ENCODE measurements at places on chromosomes 11 and 22. TPM values are rescaled to one million over a fixed set of nuclear protein-coding genes. Genes with fewer than 3 reads are reported as not detected.

GRCh38 chr11:93221539-93221938 lies 23.7 kb upstream of the SLC36A4 start:
- DNase-seq: no peak

The OR51L1 gene
- not detected for polyA plus RNA-seq

The OR4C46 gene
- not detected for polyA plus RNA-seq

GRCh38 chr11:122205036-122205435 lies 89.0 kb upstream of the BLID start:
- DNase-seq: no peak

- DNase-seq: no peak
Measured at GRCh38 chr11:2520736-2521035, 75.9 kb downstream of the KCNQ1 start.

GRCh38 chr22:36986242-36986821 lies 32.9 kb downstream of the TST start:
- no peak for DNase-seq

DNA sequence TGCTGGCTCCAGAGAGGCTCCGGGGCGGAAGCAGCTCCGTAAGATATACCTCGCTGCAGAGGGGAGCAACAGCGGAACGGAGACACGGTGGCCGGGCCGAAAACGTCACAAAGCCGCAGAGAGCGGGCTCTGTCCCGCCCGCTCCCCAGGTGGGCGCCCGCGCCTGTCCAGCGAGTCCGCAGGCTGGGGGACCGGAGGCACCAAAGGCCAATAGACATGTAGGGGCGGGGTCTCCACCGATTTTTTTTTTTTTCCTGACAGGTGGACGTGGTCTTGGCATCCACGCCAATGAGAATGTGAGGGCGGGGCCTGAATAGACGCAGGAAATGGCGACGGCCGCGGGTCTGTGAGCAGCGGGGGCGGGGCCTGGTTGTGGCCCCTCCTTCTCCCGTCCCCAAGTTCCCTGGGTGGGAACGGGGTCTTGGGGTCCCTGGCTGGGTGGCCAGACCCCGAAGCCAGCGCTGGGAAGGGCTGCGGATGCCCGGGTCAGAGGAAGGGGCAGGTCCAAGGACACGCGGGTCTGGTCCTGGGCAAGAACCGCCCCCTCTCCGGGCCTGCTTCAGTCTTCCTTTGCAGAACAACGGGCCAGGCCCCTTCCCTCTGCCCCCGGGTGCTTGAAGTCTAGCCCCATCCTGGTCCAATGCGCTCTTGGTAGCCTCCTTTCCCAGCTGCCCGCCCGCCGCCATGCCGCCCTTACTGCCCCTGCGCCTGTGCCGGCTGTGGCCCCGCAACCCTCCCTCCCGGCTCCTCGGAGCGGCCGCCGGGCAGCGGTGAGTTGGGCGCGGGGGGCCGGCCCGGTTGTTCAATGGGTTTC lies at the start of gene DNAJC4:
TSS of gene DNAJC4 (plus strand) at position 378 of the 814 bp plus-strand sequence. CDS start at position 685, 307 bp downstream.
- peak; percentile 92 for DNase-seq

DNA sequence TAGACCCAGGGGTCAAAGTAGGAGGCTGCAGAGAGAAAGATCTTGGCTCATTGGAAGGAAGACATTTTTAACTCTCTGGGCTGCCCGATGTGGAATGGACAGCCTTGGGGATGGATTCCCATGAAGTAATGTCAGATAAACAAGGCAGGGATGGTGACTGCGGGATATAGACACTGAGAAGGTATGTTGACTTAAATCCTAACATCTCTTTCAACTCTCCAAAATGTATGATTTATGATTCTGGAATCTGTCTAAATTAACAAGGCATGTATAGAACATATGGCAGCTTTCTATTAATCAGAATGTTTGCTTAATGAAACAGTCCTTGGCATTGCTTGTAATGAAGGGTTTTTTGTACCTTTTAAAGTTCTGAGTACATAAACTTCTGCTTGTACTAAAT lies 56.1 kb upstream of the VSTM5 start:
- no peak for DNase-seq

The HOATZ gene
- polyA plus RNA-seq: not detected

The SCN4B gene
- polyA plus RNA-seq: 0.50 TPM

GRCh38 chr11:69950120-69950519 lies 128.0 kb upstream of the ANO1 start:
- no peak for DNase-seq

GRCh38 chr11:11451501-11452005 lies 98.5 kb upstream of the CSNK2A3 start:
- no peak for DNase-seq

DNA sequence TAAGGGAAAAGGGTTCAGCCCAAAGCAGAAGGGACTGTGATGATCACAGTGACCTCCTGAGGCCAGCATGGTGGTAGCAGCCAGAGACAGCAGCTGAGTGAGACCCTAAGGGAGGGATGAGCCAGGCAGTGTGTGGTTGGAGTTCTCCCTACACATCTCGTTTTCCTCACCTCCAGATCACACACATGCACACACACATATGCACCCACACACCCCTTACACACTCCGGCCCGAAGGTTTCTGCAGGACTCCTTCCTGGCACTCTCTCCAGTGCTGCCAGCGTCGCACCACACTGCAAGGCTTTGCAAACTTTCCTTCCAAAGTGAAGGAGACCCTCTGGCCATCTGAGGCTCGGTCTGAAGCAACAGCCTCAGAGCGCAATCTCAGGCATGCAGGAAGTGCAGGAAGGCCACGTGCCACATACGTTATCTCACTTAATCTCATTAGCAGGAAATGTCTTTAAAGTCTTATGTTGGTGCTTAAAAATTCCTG lies 26.9 kb upstream of the TP53I11 start:
- no peak for DNase-seq

DNA sequence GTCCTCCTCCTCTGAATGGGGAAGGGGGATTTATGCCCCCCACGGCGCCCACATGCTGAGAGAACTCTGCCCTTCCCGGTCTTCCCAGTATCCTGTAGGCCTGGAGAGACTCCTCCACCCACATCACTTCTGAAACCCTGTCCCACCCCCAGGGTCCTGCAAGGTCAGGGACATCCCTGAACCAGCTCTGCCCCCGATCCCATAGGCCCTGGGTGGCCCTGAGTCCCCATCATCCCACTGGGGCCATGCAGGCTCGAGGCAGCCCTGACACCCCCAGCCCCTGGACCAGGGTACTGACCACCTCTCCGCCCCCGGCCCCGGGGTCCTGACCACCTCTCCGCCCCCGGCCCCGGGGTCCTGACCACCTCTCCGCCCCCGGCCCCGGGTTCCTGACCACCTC lies 11.7 kb downstream of the B4GALNT4 start:
- no peak for DNase-seq

GRCh38 chr11:79942090-79942489 lies 501.3 kb upstream of the TENM4 start:
- no peak for DNase-seq

- no peak for DNase-seq
Measured at GRCh38 chr22:28480000-28480715, 199.5 kb downstream of the TTC28 start.

- DNase-seq: no peak
Measured at GRCh38 chr22:27019827-27020226, 362.4 kb downstream of the MIAT start.

DNA sequence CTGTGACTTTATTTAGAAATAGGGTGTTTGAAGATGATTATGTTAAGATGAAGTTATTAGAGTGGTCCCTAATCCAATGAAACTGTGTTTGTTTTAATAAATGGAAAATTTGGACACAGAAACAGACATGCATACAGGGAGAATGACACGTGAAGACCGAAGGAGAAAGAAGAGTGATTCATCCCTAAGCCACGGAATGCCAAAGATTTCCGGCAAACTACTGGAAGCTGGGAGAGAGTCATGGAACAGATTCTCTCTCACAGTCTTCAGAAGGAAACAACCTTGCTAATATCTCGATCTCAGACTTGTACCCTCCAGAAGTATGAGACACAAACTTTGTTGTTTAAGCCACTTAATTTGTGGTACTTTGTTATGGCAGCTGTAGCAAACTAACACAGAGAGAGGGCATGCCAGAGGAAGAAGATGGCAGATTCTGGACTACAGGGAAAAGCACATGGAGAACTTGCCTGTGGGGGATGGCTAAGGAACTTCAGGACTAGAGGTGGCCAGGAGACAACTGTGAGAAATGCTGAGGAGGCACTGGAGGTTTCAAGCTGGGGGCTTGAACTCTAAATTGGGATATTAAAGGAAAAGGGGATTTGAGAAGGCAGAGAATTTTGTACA lies 733.5 kb upstream of the CCDC90B start:
- DNase-seq: no peak

DNA sequence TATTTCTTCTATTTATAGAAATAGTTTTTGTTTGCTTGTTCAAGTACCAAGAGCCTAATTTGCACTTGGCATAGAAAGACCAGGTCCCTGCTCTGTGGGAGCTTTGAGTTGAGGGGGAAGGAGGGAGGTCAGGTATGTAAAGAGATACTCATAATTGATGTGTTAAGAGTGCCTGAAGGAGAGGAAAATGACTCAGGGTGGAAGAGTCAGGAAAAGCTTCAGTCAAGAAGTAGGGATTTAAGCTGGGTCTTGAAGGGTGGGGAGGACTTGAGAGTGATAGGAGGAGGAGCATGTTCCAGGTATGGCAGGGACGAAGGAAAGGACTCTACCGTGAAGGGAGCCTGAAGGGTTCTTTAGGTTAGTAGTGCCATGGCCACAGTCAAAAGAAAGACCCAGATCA lies 9.0 kb downstream of the RBX1 start:
- no peak for DNase-seq

DNA sequence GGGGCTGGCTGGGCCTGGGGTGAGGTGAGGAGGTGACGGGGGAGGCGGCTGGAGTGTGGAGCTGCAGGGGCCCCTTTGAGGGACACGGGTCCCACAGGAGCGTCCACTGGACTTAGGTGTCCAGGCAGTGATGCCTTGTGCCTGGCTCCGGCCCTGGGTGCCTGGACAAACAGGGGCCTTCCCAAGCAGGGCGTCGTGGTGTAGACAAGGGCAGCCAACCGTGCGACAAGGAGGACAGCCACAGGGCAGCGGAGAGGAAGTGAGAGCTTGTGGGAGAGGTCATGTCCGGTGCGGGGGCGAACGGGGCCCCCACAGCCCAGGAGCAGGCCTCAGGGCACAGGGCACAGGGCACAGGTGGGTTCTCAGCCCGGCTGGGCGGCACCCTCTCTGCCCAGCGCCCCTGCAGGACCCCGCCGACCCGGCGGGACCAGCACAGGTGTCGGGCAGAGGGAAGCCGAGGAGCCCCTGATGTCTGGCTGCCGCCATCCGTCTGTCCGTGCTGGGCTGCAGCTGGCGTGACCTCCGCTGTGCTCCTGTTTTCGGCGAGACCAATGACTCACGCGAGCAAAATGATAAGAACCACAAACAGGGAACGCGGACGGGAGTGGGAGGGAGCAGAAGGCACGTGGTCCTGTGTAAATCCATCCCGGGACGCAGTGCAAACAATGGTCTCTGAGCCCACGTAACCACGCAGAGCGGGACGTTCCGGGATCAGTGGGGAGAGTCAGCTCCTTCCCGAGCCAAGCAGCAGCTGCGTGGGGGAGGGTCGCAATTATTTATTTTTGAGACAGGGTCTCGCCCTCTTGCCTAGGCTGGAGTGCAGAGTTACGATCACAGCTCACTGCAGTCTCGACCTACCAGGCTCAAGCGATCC lies 49.1 kb upstream of the A4GALT start:
- DNase-seq: peak; percentile 86

DNA sequence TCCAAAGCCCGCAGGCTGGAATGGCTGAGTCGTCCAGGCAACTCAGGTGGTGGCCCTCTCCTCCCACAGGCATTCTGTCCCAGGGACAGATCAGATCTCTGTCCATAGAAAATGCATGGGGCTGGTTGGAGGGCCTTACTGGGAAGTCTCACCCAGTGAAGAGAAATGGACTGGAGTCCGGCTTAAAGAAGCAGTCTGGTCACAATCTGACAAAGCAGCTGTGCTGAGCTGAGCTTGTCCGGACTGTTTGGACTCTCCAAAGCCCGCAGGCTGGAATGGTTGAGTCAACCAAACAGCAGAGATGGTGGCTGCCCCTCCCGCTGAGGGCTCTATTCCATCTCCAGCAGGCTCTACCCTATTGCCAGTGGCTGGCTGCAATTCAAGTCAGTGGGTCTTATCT lies 14.4 kb upstream of the DEPDC7 start:
- no peak for DNase-seq

The STK33 gene
- polyA plus RNA-seq: 11.9 TPM

DNA sequence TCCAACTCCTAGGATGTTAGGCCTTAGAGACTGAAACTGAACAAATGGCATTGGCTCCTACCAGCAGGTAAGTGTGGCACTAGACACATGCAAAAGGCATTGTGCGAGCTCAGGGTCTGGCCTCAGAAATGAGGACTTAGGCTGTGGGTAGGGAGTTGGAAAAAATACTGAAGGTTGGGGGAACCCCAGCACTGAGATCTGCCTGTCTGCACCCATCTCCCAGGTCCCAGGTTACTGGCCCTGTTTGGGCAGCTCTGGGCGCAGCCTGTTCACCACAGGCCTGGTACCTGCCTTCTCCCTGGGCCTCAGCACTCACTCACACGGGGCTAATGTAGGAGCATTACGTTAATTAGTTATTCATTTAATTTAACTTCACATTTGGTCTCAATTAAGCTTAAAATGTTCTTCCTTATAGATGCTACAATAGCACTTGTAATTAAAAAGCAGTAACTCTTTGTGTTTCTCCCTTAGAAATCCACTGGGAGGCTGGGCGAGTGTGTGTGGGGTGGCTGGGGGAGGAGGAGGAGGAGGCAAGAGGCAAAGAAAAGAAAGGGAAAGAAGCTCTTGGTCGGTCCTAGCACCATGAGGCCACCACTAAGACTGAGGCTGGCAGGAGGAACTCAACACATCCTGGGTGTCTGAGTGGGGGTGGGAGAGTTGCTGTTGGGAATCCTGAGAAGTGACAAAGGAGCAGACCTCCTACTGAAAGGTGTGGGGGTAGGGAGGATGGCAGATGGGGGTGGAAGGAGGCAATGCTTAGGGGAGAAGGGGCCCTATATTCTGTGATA lies 19.4 kb downstream of the TMEM218 start:
- peak; percentile 11 for DNase-seq

The NNMT gene
- polyA plus RNA-seq: 59.4 TPM

- no peak for DNase-seq
Measured at GRCh38 chr11:2664376-2664775, 35.4 kb downstream of the KCNQ1OT1 start.

DNA sequence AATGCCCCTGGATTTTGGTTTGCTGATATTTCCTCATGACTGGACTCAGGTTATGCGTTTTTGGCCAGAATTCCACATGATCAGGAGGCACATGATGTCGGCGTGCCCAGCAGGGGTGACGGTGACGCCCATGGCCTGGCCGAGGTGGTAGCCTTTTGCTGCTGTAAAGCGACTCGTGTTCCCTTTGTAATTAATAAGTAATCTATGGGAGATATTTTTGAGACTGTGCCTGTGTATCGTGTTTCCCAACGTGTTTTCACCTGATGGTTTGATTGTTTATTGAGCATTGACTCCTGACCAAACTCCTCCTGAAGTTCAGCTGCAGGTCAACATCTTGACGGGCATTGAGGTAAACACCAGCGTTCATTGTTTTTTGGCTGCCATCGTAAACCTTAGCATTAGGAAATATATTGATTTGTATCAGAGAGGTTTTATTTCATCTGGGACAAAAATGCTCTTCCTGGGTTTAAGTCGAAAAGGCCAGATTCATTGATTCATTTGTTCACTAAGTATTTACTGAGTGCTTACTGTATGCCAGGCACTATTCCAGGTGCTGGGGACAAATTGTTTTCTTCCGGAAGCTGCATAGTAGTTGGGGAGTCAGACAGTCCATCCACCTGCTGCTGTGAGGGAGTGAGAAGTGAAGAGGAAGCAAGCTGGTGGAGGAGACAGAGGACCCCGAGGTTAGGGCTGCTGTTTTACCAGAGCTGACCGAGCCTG lies 23.6 kb downstream of the DCPS start:
- no peak for DNase-seq

The MRGPRE gene
- not detected for polyA plus RNA-seq

The GAL3ST1 gene
- polyA plus RNA-seq: 1.9 TPM
